Fibroblast of skin of left biceps (primary cell): ENCODE measurements at places on chromosomes 2 and 18.

GRCh38 chr2:52107124-52107523 lies 1075.2 kb upstream of the NRXN1 start:
- DNase-seq = no peak

DNA sequence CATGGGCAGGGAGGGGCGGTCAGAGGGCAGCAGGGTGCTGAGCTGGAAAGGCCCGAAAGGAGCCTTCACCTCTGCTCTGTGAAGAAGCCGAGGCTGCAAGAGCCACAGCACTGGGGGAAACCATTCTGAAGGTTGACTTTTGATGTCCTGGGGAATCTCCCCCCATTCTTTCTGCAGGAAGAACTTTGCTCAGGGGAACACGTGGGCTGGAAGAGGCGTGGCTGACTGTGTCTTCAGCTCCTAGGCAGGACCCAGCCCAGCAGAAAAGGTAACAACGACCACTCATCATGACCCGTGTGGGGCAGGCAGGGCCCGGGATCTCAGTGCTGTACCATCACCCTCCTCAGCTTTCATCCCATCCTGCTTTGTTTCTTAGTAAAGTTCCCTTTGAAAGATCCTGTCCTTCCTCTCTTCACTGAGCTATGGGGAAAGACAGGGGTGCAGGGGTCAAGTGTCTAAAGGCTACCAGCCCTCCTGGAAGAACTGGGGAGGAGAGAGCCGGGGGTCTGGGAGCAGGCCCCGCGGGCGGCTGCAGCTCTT lies 312.7 kb downstream of the CELF4 start:
- DNase-seq = no peak

DNA sequence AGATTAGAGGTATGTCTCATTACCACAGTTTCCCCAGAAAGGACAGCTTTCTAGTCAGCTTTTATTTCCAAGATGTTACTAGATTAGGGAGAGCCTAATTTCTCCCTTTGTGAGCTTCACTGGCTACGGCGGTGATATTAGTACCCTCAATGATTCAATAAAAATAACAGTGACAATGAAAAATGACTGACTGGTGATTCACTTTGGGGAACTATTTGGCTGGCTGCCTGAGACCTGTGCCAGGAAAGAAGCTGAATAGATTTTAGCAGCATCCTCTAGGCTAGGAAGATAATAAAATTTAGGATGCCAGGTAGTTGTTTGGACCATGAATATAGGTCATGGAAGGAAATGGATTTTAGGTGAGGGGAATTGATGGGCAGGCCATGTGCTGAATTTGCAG lies 178.7 kb downstream of the FMNL2 start:
- DNase-seq = no peak

DNA sequence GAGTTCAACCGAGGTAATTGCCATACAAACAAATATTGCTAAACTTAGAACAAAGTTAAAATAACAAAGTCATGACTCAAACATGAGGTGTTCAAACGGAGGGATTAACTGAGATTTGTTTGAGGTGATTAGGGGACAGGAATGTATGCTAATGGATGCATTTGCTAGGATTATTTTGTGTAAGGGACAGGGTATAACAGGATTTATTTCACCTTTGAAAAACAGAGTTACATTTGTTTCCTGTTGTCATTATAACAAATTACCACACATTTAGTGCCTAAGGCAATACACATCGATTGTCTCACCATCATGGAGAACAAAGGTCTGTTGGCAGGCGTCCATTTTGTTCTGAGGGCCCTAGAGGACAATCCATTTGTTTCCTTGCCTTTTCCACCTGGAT lies 304.3 kb upstream of the CNTNAP5 start:
- DNase-seq = no peak

GRCh38 chr2:118312969-118313756 lies 224.9 kb downstream of the INSIG2 start:
- no peak for DNase-seq

DNA sequence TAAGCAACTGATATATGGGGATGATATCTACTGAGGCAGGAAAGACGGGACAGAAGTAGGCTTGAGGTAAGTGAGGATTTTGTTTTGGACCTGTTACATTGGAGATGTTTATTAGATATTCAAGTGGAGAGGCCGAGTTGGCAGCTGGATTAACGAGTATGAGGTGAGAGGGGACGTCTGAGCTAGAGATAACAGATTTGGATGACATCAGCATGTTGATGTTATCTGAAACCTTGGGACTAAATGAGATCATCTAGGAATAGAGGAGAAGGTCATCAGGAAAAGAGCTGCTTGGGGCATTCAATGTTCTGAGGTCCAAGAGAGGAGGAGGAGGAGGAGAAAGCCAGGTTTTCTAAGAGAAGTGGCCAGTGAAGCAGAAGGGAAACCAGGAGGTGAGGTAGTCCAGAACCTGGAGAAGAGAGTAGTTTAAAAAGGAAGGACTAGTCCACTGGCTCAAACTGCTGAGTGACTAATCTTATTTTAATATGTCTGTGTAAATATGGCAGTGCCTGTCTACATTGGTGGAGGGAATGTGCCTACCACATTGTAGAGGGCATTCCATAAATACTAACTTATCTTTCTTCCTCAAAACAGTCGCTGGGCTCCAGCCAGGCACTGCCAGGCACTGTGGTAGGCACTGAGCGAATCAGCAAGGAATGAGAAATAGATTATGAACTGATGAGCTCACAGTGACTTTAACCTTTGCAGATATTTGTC lies 488.3 kb downstream of the DLGAP1 start:
- no peak for DNase-seq

GRCh38 chr2:71336384-71336783 lies 4.8 kb downstream of the ZNF638 start:
- DNase-seq = no peak

DNA sequence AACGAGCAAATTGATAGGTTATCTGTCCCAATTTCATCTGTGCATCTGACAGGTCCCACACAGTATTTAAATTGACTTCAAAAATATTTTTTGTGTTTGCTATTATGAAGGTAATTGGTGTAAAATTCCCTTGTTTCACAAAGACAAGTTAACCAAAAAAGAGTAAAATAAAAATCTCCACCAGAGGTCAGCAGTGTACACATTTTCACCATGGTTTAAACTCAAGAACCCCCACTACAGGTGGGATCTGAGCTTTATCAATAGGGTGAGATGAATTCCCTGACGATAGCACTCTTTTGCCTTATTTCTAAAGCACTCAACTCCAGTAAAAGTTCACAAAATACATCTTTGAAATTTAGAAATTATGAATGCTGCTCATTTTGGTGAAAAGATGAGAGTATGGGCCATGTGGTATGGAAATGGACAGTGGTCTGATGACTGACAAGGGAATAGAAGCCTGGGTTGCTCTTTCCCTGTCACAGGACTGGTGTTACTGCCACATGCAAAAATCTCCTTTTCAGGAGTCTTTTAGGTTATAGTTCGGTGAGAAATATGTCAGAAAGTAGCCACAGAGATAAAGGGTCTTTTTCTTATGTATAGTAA lies 68.0 kb downstream of the SERPINB8 start:
- no peak for DNase-seq

DNA sequence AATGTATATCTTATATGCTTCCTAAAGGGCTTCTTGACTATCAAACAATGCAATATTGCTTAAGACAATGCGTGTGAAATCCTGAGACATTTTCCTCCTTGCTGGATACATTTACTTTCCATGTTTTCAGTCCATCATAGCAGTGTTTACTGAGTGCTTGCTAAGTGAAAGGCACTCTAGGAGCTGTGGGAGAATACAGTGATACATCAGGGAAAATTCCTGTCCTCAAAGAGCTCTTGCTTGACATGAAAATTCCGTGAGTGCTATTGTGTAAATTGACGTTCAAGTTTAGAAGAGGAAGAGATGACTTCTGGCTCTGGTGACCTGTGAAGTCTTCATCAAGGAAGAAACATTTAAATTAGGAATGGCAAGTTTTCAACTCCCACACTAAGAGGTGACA lies 449.4 kb upstream of the SOX11 start:
- DNase-seq = no peak
